Activated T-cell treated with anti-CD3 and anti-CD28 coated beads for 48 hours (primary cell): ENCODE measurements at places on chromosomes 1 and 21.

- no peak for DNase-seq
These were observed 138.9 kb downstream of the TOMM20 start for GRCh38 chr1:234989479-234990327.

- no peak for DNase-seq
These were observed 36.1 kb upstream of the IL20 start for GRCh38 chr1:206829282-206829681.

DNA sequence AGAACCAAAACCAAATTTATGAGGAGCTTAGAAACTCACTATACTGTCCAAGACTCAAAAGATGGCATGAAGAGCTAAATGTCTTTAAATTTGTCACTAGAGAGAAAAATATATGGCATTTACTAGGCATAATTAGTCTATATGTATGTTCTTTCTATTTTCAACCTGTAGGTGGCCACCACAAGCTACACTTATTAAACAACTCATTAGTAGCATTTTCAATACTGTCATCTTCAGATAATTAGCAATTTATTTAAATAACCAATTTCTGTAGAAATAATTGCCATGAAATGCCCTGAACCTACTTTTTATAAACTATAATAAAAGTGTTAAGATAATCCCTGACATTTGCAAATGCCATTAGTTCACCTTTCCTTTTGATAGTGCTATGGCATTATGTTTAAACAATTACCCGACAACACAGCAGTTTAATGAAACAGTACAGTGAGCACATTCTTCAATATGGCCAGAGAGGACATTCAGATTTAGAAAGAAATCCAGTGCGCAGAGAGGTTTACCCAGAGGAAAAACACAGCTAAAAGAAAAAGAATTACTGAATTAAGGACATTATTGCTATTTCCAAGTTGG, 522.5 kb downstream of the PTBP2 start:
- no peak for DNase-seq

DNA sequence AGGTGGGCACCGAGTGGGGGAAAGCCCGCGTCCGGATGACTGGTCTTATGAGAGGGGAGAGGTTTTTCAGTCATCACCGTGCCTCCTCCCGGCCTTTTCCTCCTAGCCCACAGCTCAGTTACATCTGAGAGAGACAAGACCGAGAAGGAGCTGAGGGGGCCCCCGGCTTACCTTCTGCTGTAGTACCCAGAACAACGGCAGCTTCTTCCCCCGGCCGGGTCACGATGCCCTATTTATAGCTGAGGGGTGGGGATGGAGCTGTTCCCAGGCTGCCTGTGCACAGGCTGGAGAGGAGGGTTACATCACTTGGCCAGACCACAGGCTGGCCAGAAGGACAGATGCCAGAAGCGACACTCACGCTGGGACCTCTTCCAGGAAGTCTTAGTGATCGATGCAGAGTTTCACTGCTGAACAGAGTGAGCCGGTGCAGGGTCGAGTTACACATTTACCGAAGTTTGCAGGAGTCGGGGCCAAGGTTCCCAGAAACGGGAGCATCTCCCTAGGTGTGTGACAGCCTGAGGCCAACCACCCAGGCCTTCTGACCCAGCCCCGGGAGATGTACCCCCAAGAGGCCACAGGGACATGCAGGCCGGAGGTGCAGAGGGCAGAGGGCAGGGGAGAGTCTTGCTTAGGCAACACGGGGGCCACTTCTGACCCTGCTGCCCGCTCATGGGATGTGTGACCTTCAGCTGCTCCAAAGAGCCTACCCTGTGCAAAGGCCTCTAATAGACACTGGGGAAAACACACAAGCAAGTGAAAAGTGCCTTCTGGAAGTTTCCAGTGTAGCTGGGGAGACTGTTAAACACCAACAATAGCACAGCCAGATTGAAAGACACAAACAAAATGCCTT, at the start of gene AGT:
Gene AGT, minus strand, starts transcription at position 208 of the 850 bp plus-strand sequence. CDS start 3,299 bp downstream, outside the sequence.
- DNase-seq, result no peak

- no peak for DNase-seq
These were observed 18.8 kb upstream of the RGS16 start for GRCh38 chr1:182622901-182623528.

GRCh38 chr1:88742531-88742930, 58.5 kb downstream of the PKN2 start:
- DNase-seq, result no peak

GRCh38 chr1:201312298-201312697, 29.0 kb downstream of the PKP1 start:
- DNase-seq, result no peak

GRCh38 chr1:185759061-185759460, 24.9 kb downstream of the HMCN1 start:
- no peak for DNase-seq

- no peak for DNase-seq
These were observed 140.5 kb downstream of the CACNA1E start for GRCh38 chr1:181623850-181624249.

DNA sequence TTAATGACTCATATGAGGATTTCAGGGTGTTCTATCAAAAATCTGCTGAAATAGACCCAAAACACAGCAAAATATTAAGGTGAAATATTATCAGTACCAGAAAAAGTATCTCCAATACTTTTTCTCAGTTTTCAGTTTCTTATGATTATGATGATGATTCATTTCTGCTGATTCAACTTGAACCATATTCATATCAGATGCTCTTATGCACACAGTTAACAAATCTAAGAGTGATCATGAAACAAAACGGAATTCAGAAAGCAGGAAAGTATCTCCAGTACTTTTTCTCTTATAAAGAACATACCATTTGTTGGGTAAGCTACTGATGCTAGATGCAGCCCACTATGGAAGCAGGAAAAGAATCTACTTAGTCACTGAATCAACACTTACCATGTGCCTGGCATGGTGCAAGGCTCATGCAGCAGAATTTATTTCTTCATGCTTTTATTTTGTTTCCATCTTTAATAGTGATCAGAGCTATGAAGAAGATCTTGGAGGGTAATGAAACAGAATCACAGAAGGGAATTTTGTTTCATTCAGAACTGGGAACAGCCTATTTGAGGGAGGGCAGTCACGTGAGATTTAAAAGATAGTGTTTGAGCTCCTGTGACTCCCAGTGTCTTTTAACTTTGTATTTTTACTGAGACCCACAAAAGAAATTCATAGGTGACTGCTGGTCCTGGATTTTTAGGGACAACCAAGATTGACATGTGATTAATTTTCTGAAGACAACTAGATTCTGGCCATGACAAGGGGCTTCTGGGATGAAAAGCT, 480.6 kb downstream of the SETD4 start:
- no peak for DNase-seq

DNA sequence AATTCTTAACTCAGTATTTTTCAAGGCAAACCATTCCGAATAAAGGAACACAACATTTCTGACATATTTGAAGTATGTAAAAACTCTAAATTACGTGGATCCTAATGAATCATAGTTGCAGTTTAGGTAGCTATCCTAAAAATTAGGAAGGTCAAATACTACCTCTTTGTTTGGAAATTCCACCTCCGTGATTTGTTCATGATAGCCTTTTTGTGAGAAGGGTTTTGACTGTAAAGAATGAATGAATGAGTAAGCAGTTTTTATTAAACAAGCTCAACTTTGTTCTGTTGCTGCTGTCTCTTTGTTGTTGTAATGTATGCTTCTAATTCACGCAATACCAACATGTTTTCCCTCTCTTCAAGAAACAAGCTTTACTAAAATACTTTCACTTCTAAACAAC, 840.4 kb downstream of the USP25 start:
- DNase-seq, result no peak

GRCh38 chr21:32046191-32046590, 173.4 kb downstream of the HUNK start:
- DNase-seq, result no peak

- no peak for DNase-seq
These were observed 314.9 kb downstream of the KIF26B start for GRCh38 chr1:245469734-245470133.

GRCh38 chr1:175319112-175319911, 126.7 kb upstream of the KIAA0040 start:
- DNase-seq, result peak; percentile 58
